ENCODE measurements at places on chromosomes 4 and X. TPM values are rescaled to one million over a fixed set of nuclear protein-coding genes. Genes with fewer than 3 reads are reported as not detected.

GRCh38 chrX:150357790-150358189 lies 5.3 kb upstream of the MAMLD1 start:
- DNase-seq: no peak

DNA sequence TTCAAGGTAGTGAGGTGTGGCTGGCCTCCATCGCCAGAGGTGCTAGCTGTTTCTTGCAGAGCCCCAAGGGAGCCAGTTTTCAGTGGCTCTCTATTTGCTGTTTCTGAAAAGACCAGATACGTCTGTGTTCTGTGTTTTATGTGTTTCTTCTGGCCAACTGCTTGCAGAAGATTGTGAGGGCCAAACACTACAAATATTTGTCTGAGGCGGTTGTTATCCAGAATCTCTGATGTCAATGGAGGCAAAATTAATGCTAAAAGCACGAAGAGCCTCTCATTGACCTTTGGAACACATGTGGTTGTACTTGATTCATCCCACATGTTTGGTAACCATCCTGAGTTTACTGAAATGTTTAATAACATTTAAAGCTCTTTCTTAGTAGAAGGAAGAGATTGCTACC lies 113.9 kb downstream of the CT47B1 start:
- DNase-seq: no peak

MED12 gene
- 56.2 TPM for total RNA-seq

DNA sequence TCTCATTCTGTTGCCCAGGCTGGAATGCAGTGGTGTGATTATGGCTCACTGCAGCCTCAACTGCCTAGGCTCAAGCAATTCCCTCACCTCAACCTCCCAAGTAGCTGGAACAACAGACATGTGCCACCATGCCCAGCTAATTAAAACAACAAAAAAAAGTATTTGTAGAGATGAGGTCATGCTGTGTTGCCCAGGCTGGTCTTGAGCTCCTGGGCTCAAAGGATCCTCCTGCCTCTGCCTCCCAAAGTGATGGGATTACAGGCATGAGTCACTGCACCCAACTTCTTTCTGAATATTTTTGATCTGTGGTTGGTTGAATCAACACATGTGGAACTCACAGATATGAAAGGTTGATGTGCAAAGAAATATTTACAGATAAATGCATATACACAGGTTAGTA lies 18.5 kb upstream of the SEPTIN11 start:
- no peak for DNase-seq

- DNase-seq: no peak
Measured at GRCh38 chrX:32533848-32534247, 677.5 kb downstream of the DMD start.

Data from Calu3 (cell line).